NCI-H774 (cell line): ENCODE measurements at places on chromosomes 5 and 9.

DNA sequence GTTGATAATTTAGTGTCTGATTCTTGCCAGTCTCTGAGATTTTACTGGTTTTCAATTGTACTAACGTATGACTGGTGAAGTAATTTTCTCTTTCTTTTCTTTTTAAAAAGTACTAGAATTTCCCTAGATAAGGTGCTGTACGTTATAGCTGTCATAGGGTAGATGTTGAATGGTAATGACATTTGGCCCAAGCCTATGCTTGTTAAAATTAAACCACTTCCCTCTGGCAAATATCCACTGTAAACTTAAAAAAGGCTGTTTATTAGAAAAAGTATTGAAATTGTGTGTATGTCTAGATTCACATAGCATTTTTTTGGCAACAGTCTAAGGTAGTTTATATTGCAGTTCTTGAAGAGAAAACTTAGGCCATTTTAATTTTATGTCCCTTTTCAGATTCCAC, 97.6 kb downstream of the NNT start:
- no peak for DNase-seq

DNA sequence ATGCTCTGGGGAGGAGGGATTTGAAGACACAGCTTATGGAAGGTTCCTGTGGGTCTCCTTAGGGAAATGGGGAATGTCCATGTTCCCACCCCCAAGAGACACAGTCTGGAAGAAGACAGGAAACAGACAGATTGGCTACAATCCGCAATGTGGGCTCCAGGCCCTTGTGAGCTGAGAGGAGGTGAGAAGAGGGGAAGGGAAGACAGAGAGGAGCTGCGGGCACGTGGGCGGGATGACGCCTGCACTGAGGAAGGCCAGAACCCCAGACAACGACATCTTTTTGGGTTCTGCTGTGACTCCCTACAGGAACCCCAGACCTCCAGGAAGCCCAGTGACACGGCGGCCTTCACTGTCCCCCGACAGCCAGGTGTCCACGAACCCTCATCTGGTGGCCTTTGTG, 29.9 kb upstream of the NKD2 start:
- DNase-seq: no peak

- no peak for DNase-seq
Observed at GRCh38 chr5:107631805-107632362, 38.9 kb downstream of the EFNA5 start.

DNA sequence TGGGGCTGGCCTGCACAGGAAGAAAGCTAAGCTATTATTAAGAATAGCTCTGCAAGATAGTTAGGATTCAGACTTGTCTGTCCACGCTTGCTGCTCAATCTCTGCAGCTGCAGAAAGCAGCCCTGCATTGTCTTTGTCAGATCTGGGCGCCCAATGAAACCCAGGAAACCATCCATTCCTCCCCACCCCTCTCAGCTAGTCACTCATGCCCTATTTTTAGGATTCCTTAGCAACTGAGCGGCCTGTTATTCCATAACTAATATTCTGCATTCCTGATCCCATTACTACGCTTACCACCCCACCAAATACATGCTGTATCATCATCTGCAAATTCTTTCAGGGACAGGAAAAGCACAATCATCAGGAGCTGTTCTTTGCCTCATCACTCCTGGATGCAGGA, 52.9 kb upstream of the APC start:
- DNase-seq: no peak

GRCh38 chr5:17860660-17861315, 226.5 kb downstream of the TAF11L14 start:
- no peak for DNase-seq

DNA sequence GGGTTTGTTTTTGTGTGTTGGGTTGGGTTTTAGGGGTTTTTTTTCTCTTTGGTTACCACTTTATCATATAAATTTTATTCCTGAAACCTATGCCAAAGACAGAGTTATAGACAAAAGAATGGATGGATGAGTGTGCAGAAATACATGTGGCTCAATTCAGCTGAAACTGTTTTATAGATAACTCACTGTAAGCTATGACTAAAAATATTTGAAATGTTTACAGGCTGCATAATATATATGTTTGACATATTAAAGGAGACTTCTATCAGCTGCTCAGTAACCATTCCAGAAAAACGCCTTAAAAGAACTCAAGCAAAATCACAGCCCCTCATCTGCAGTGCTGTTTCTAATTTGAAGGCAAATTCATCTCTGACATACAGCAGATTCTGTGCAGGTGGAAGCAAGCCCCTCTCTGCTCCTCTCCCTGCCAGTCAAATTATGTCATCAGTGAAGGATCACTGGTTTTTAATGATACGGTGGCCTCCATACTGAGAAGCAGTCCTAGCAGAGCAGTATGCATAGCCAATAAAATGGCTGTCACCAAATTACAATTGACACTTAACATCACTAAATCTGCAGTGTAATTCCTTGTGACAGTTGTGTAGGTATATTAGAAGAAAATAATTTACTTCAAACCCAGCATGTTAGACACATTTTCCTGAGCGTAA, 301.6 kb downstream of the NR2F1-AS1 start:
- DNase-seq: no peak
